ENCODE measurements at places on chromosomes 7 and 10.

DNA sequence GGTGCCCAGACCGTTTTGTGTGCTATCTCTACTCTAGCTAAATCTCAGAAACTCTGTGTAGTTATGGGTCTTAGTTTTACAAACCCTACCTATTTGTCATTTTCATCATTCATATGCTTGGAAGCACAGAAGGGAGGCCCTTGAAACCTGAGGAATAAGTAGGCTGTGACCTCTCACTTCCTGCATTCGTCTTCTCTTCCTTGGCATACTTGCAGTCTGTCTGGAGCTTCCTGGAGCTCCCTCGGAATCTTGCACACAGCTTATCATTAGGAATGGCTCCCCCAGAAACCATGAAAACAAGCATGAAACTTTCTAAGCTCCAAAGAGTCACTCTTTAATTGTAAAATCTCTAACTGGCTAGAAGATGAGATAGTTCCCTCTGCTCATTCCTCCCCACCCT lies 376.9 kb upstream of the MYO3A start:
- no peak for DNase-seq

DNA sequence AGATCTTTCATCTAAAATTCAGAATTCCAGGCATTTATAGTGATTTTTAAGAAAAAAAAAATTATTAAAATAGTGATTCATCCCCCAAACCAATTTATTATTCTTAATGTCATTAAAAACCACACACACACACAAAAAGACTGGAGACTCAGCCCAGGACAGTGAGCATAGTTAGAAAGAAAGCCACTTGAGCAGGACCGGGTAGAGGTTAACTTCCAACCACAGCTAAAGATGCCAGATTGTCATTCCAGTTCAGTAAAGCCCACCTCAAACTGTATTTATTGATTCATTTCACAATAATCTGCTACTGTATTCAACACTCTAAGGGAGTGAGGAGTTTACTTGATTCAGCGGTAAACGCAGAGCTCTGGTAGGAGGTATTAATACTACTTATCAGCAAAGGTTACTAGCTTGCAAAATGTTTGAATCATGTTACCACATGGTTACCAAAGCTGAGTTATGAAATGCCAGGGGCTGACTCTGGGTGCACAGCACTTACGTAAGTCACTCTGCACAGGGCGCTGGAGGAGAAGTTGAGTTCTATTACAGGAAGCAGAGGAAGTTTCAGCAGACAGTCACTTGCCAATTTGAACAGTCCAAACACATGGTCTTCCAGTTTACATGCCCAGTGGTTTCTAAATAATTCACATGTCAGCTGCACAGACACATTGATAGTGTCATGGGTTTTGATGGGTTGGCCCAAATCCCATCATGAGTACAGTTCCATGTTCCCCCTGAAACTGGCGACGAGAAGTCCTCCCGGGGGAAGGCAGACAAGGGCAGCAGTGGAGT lies 64.6 kb downstream of the KLF6 start:
- DNase-seq, result peak; percentile 86

- DNase-seq, result no peak
These were observed 93.4 kb upstream of the INHBA start for GRCh38 chr7:41796331-41796730.

DNA sequence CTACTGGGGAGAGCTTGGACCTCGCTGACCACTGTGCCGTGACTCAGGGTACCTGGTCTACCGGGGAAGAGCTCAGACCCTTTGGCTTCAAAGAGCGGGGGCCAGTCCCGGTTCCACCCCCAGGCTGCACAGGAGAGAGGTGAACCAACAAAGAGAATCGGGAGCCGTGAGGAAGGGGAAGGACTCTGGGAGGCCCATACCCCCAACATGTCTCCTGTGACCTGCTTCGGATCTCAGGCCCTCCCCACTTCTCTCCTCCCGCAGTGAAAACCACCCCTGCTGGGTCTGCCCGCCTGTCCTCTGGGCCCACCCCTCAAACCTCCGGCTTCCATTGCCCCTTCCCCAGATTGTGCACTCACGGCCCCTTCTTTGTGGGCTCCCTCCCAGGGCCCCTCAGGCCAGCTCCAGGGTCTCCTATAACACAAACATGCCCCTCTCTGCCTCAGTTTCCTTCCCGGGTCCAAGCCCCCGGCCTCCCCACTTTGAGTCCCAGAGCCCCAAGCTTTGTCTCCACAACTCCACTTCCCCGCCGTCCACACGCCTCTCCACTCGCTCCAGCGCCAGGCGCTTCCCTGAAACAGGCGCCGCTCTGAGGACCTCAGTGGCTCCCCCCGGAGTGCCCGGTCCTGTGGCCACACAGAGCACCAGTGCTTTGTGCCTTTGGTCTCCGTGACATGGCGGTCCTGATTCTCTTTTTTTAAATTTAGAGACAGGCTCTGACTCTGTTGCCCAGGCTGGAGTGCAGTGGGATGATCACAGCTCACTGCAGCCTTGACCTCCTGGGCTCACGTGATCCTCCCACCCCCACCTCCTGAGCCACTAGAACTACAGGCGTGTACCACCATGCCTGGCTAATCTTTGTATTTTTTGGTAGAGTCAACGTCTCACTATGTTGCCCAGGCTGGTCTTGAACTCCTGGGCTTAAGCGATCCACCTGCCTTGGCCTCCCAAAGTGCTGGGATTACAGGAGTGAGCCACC lies 7.5 kb upstream of the INTS1 start:
- DNase-seq, result no peak

DNA sequence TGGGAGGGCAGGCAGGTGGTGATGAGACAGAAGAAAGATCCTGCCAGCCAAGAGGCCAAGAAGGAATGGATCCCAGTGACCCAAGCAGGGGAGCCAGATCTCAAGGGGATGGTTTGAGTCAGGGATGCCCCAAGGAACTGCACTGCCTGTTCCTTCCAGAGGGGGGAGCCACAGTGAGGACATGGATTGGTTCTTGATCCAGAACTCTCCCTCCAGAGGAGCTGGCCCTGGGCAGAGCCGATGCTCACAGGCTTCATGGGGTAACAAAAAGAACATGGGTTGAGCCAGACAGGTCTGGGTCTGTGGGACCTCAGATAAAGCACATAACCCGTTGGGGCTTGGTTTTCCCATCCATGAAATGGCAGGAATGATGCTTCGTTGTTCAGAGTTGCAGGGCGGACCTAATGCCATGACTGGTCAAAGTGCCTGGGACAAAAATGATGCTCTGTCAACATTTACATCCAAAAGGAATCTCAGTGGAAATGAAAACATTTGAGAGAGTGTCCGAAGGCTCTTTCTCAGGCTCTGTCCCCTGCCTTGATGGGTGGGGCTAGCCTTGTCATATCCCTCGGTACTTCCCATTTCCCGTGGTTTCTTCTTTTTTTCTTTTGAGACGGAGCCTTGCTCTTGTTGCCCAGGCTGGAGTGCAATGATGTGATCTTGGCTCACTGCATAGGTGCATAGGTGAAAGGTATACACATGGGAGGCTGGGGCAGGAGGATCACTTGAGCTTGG lies 4.7 kb upstream of the DENND2A start:
- no peak for DNase-seq

- DNase-seq, result no peak
These were observed 18.0 kb downstream of the TAS2R40 start for GRCh38 chr7:143239813-143240212.

DNA sequence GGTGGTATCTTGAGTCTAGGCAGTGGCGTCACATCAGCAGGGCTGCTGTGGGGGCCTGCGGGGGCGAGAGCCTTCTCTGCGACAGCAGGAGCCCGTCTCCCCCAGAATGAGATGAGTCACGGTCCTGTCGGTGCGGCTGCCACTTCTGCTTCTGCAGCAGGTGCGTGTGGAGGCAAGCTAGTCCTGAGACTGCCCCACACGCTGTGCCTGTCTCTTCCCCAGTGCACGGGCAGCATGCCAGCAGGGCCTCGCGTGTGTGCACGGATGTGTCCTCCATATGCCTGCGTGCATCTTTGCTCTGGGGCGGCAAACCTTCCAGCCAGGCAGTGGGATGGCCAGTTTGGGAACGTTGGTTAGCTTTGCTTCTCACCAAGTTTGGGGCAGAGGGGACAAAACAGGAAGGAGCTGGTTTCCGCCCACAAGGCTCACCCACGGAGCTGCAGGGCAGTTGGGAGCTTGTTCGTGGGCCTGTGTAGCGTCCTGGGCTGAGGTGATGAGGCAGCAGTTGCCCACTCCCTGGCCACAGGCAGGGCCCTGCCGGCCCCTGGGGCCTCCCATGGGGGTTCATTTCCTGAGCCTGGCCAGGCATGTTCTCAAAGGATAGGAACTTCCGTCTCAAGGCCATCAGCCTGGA lies 60.8 kb upstream of the PPIF start:
- DNase-seq, result peak; percentile 70

DNA sequence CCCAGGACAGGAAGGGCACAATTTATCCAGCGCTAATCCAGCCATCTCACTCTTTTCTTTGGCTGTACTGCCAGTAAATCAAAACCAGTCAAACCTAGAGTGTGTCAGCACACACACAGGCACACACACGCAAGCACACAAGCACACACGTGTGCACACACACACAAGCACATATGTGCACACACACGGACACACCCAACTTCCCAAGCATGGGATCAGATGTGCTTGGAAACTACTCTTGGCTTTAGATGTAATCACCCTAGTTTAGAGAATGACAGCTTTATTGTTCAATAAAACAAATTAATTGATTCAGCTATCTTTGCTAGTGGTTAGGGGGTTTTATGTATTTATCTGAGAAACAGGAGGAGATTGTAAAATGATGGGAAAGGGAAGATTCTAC lies 615.0 kb upstream of the MKI67 start:
- no peak for DNase-seq

- DNase-seq, result no peak
These were observed 69.2 kb upstream of the FAM171A1 start for GRCh38 chr10:15440204-15440711.

DNA sequence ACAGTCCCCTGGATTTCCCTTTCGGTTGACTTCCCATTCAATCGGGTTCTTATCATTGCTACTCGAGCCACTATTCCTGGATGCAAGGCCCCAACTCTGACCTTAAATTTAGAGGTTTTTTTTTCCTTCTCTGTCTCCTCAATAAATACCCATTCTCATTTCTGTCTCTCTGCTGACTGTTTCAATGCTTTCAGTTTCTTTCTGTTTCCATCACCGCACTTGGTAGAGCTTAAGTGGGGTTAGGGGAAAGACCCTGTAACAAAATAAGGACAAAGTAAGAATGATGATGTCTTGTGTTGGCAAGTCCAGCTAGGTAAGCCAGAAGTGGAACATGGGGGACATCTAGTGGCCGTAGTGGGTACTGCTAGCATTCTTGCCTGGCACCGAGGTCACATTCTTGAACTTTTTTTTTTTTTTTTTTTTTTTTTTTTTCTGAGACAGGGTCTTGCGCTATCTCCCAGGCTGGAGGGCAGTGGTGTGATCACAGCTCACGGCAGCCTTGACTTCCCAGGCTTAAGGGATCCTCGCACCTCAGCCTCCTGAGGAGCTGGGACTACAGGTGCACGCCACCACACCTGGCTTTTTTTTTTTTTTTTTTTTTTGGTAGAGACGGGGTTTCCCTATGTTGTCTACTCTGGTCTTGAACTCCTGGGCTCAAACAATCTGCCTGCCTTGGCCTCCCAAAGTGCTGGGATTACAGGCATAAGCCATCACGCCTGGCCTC lies 40.3 kb downstream of the ZC3HC1 start:
- peak; percentile 85 for DNase-seq

DNA sequence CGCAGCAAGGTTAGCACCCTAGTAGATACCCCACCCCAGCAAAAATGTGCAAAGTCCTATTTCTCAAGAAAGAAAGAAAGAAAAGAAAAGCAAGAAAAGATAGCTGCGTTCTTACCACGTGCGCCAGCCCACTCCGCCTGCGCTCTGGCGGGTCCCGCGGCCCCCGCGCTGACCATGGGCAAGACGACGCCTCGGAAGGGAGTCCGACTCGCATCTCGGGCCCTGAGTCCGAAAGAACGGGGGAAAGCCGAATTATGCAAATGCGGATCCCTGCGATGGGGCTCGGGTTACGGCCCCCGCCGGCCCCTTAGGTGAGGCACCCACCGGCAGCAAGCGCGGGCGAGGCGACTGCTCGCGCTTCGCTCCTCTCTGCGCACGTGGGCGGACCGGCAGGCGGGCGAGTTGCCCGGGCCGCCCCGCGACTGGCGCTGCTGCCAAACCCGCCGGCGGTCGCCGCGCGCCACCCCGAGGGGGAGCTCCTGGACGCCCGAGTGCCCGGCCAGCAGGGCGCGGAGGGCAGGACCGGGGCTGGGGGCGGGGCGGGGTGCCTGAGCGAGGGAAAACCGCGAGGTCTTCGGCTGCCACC lies 2.4 kb upstream of the EGR2 start:
- no peak for DNase-seq

GRCh38 chr7:123041101-123041500 lies 45.6 kb upstream of the TAS2R16 start:
- no peak for DNase-seq

DNA sequence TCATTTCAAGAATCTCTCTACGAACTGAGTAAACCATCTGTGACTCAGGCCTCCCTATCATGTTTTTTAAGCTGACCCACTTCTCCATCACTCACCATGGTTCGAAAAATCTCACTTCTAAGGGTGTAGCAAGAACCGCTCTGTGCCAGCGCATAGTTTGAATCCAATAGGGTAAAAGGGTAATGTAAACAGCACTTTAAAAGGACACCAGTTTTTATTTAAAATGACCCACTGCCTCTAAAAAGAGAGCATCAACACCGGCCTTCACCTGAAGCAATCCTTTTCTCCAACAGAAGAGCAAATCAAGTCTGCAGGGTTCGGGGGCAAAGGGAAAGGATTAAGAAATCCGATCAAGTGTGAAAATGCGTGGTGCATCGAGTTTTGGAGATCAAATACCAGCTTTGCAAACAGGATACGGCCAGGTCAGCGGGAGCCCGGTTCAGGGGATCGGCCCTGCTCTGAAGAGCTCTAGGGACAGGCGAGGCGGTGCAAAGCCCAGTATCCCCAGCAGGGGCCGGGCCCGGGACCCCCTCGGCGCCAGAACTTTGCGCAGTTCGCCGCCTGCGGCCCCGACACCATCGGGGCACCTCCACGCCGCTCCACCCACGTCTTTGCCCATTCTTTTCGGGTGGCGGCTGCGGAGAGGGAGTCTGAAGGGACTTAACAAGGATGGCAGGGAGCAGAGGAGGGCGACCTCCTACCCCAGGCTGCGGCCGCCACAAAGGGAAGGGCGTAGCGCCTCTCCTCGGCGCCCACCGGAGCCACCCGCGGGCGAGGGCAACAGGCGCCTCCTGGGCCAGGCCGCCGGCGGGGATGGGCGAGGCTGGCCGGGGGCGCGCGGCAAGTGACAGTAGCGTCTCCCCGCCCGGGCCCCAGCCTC lies 842 bp downstream of the NMT2 start:
- peak; percentile 31 for DNase-seq

DNA sequence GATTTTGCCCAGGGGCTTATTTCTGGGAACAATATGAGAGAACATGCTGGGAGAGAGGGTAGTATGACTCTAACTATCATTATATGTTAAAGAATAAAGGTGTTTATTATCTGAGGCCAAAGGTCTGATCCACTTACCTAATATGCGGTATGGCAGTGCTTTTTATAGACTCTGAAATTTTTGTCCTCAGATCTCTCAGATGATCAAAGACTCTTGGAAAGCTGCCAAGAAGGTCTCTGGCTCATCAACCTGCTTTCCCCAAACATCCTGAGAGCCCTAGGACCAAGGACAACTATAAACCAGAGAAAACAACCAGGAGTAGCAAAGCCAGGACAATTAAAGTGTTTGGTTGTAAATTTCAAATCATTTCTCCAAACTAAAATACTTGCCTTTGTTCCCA lies 255.7 kb upstream of the LRRN3 start:
- DNase-seq, result peak; percentile 16

GRCh38 chr10:99232360-99232999 lies 3.2 kb downstream of the HPSE2 start:
- no peak for DNase-seq

Measured in pons (tissue), 1 donor.